ENCODE measurements at places on chromosomes 1 and 21. TPM values are rescaled to one million over a fixed set of nuclear protein-coding genes. Genes with fewer than 3 reads are reported as not detected.

The GBP6 gene
- polyA plus RNA-seq = 0.63 TPM

The C8A gene
- polyA plus RNA-seq = not detected

The CAMK1G gene
- not detected for polyA plus RNA-seq

The ANGPTL3 gene
- not detected for polyA plus RNA-seq
